ENCODE measurements at places on chromosomes 4 and X.

GRCh38 chr4:74097631-74098426 lies 1.2 kb downstream of the CXCL2 start:
- DNase-seq, result no peak

DNA sequence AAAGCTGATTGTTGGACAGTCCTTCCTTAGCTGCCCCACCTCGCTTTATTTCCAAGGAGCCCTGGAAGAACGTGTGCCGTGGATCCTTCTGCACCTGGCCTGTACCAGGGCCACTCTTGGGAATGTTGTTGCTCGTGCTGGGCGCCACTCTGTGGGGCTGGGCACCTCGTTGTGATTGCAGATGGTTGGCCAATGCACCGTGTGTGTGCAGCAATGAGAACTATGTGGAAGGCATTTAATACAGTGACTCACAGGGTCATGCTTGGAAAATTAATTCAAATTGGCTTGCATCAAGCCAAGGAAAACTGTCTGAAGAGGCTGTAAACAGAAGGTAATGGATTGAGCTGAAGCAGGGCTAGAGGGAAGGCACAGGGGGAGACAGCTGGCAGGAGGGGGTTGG lies 37.0 kb upstream of the CD99L2 start:
- DNase-seq, result no peak

DNA sequence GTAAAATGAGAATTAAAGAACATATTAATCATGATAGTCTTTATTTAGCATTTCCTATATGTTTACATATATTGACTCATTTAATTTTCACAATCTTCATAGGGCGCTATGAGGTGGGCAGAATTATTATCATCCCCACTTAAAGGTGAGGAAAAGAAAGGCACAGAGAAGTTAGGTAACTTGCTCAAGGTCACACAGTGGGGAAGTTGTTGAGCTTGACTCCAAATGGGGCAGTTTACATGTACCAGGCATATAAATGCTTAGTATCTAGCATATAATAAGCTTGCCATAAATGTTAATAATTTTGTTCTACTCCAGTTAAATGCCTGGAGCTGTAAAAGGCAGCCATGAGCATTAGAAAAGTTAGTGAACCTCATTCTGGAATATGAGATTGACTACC lies 1.5 kb downstream of the CMC4 start:
- no peak for DNase-seq

DNA sequence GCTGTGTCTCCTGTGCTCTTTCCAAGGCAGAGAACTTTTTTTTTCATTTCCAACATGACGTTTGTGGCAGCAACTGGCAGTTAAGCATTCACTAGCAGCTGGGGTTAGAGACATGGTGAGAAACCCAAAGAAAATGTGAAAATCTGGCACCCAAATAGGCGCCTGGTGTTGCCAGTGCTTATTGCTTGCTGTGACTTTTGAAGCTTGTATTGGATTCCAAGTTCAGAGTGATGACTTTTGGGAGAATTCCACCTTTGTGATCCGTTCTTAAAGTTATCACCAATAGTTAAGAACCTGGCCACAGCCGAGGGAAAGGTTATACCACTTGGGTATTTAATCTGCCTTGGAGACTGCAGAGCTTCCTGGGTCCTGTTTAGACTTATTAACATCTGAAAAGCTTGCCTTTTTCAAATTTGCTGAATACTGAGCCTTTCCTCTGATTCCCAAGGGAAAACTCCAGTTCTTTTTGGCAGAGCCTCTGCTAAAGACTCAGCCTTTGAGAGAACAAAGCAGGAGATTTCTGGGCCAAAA lies 101.0 kb downstream of the OPHN1 start:
- no peak for DNase-seq

DNA sequence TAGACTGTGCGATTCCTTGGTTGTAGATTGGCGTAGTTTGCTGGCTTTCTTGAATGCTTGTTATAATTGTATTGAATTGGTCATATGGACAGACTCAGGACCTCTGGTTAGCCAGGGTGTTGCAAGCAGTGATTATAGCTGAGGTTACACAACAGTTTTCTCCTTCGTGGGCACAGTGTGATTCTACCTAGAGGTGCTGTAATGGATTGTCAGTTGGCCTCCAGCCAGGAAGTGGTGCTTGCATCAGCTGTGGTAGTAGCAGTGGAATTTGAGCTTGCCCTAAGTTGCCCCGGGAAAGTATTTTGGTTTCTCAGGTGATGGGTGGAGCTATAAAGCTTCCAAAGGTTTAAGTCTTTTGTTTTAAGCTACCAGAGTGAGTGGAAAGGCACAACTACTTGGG lies 23.1 kb upstream of the GABRG1 start:
- DNase-seq, result no peak

- no peak for DNase-seq
Measured at GRCh38 chrX:152959626-152960025, 34.3 kb downstream of the PNMA5 start.

DNA sequence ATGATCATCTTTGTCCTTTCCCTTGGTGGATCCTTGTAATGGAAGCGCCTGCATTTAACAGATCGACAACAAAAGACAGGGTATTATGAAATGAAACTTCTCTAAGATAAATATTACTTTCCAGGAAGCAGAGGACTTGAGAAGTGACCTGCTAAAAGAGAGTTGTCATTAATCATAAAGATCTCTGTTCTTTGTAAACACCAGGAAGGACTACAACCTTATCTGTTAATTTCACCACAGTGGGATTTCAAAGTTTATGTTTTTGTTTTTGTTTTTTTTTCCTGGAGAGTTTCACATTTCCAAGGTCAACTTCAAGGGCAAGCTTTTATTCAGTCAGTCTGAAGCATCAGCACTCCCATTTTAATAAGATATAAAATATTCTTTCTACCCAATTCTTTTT lies 170.9 kb downstream of the RCHY1 start:
- no peak for DNase-seq

DNA sequence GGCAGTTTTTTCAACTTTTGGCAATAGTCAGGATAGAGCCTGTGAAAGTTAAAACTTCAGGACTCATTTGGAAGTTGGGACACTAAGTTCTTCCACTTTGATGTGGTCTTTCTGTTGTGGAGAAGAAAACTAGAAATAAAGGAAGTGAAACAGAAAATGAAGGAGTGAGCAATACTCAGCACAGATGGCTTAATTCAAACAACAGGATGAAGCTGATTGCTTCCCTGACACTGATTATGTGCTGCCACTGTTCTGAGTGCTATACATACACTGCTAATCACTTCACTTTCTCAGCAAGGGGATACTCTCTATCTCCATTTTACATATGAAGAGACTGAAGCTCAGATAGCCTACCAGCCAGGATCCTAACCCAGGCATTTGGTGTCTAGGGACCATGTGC lies 235.1 kb upstream of the CPEB2 start:
- no peak for DNase-seq

DNA sequence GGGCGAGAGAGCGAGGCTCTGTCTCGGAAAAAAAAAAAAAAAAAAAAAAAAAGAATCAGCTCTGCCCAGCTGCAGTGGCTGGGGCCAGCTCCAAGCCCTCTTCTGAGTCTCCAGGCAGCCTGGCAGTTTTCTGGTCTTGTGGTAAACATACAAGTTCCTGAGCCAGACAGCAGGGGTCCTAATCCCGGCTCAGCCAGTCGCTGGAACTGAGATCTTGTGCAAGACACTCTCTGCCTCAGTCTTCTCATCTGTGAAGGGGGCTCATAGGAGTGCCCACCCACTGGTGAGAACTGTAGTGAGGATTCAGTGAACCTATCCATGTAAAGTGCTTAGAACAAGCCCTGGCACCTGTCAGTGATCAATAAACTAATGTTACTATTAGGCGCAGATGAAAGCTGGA lies 41.8 kb downstream of the C4orf50 start:
- no peak for DNase-seq

DNA sequence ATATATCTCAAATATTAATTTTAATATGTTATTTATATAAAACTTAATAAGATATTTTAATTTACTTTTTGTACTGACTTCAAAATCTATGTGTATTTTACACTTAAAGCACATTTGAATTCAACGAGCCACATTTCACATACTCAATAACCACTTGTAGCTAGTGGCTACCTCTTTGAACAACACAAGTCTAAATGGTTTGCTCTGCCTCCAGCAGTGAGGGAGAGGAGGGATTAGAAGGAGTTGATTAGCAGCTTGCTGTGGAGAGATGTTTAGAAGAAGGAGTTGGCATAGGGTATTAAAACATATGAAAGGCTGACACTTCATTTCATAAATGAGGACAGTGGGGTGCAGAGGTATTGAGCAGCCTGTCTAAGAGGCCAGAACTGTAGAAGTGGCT lies 124.0 kb downstream of the ARHGAP24 start:
- no peak for DNase-seq

DNA sequence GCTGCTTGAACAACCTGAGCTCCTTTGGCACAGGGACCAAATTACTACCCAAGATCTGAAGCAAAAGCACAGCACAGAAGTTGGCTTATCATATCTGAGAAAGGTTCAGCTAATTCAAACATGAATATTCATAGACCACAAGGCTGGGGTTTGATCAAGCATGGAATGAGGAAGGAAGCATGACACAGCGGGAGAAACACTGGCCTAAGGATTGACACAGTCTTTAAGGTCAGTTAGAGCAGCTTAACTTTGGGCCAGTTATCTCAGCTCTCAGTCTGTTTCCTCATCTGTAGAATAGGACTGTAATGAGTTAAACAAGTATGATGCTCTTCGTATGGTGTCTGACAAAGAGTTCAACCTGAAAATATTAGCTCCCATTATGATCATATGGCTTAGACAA lies 88.5 kb upstream of the CBR4 start:
- no peak for DNase-seq

- no peak for DNase-seq
Measured at GRCh38 chr4:107094332-107094731, 58.2 kb upstream of the DKK2 start.

DNA sequence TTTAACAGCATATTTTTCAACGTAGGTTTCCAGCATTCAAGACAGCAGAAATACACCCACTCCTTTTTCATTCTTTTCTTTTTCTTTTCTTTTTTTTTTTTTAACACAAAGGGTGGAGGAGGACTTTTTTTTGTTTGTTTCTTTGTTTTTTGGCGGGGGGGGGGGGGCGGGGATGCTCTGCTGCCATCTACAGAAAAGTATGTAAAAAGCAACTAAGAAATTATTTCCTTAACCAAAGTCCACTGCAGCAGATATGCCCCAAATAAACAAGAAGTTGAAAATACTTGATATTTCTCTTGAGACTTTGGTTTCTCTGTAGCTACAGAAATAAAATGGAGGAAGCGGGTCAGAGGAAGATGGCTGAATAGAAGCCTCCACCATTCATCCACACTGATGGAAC lies 63.2 kb upstream of the PBDC1 start:
- DNase-seq, result no peak

GRCh38 chrX:9912351-9913145 lies 54.6 kb upstream of the CLDN34 start:
- DNase-seq, result no peak

DNA sequence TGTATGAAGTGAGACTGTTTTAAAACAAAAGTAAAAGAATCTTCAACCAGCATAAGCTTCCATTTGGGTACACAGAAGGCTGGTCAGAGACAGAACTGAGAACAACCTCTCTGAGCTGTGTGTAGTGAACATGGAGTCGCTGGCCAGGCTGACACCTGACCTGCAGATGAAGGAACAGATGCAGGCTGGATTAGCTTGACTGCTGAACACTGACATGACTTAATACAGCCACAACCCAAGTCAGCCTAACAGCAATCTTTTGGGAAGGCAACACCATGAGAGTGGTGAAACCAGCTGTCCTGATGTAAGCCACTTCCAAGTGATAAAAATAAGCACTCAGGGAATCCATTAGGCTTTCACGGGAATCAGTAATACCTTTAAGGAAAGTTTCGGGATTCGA lies 10.1 kb downstream of the SCARB2 start:
- no peak for DNase-seq

- DNase-seq, result no peak
Measured at GRCh38 chrX:20664774-20665173, 398.1 kb upstream of the RPS6KA3 start.

DNA sequence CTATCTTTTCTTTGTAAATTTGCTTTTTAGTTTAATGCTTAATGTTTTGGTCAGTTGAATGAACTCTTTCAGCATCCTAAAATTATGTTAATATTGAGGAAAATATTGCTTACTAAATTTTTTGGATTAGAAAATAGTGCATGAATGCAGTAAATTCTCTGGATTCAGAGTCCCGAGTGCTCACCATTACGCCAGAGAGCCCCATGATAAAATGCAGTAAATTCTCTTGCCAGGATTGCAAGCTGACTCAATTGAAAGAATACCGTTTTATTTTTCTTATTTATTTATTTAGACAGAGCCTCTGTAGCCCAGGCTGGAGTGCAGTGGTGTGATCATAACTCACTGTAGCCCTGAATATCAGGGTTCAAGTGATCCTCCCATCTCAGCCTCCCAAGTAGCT lies 60.9 kb upstream of the ENPEP start:
- DNase-seq, result no peak

DNA sequence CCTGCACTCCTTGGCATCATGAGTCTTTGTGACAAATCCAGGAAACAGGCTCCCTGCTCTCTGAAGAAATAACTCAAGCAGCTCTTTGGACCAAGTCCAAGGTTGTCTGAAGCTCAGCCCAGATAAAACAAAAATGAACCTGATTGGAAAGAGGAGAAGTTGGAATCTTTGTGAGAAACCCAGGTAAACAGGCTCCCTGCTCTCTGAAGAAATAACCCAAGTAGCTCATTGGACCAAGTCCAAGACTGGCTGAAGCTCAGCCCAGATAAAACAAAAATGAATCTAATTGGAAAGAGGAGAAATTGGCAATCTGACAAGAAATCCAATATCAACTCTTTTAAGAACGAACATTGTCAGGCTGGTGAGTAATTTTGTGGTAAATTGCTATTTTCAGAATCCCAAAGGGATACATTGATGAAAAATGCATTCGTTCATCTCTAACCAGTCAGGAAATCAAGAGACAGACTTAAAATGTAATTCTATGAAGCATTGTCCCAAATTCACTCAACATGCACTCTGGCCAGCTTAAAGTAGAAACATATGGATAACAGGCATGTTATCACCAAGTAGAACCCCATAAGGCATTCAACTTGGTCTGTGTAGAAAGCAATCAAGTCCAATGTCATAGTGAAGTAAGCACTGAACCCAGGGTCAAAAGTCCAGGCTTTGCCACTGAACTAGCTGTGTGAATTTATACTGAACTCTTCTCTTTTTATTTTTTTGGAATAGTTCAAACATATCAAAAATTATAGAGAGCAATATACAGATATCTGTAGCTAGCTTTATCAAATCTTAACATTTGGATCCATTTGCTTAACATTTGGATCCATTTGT lies 16.8 kb upstream of the NFXL1 start:
- DNase-seq, result no peak
